ENCODE measurements at places on chromosomes 11 and 22. TPM values are rescaled to one million over a fixed set of nuclear protein-coding genes. Genes with fewer than 3 reads are reported as not detected.

- H3K27me3 ChIP-seq: no peaks in the 10 kb centered on the region
- H3K27ac ChIP-seq: no peak overlapping the region
- H3K4me3 ChIP-seq: no peak overlapping the region
- H3K4me1 ChIP-seq: no peaks in the 10 kb centered on the region
- H3K36me3 ChIP-seq: no peaks in the 10 kb centered on the region
Observed at GRCh38 chr11:15194671-15195415, 80.1 kb downstream of the INSC start.

The SPDYC gene
- total RNA-seq: not detected

The KMT5B gene
- total RNA-seq: 51.2 TPM

DNA sequence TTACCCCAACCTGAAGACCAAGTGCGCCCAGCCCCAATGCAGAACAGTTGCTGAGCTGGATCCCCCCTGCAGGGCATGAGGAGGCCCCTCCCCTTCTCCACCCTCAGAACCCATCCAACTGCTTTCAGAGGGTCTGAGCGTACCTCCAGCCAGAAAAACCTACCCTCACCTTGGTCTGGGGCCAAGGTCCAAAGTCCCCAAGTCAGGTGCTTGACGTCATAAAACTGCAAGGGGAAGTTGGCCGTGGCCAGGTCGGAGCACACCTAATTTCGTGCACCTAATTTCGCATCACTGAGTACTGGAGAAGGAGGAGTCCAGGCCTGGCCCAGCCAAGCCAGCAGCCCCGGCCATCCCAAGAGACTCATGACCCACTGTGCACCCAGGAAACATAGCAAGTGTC, 289.8 kb downstream of the CTTN start:
- no peaks in the 10 kb centered on the region for H3K4me1 ChIP-seq
- no peak overlapping the region for H3K27ac ChIP-seq
- H3K27me3 ChIP-seq: no peaks in the 10 kb centered on the region
- H3K36me3 ChIP-seq: no peaks in the 10 kb centered on the region

DNA sequence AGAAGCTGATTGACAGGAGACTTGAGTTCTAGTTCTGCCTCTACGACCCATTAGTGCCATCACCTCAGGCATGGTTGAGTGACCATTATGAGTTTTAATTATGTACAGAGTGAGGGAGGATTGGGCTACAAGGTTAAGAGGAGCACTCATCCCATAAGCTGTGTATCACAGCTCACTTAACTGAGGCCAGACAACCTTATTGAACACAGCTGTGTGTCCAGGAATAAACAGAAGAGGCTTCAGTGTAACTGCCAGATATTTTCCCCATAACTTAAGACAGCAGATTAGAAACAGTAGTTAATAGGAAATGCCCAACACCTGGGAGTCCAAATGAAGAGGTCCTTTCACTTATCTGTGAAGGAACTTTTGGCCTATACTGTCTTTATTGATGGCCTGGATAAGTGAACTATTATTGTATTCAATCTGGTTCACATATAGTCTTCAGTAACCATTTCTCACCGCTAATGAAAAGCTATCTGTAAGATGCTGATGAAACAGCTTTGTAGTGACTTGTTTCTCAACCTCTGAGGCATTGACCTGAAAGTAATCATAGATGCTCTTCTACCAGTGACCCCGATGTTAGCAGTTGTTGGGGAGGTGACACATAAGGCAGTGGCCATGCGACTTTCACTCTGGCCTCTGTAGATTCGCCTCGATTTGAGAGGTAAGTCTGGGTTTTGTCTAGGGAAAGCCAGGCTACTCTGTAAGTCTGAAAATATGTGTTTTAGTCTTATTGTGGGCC, 41.7 kb downstream of the YAP1 start:
- no peaks in the 10 kb centered on the region for H3K27me3 ChIP-seq
- no peak for DNase-seq
- H3K4me3 ChIP-seq: no peak overlapping the region

GRCh38 chr11:64864135-64864472, 14.3 kb downstream of the EHD1 start:
- peaks cover 10% of the 10 kb centered on the region for H3K36me3 ChIP-seq
- DNase-seq: no peak
- H3K4me3 ChIP-seq: no peak overlapping the region
- H3K4me1 ChIP-seq: peaks cover 61% of the 10 kb centered on the region
- H3K27ac ChIP-seq: peak overlapping the region; percentile 86

- no peaks in the 10 kb centered on the region for H3K36me3 ChIP-seq
- no peaks in the 10 kb centered on the region for H3K4me1 ChIP-seq
Observed at GRCh38 chr11:69704508-69705253, 859 bp upstream of the FGF19 start.

The PTGDR2 gene
- total RNA-seq: 0.27 TPM

GRCh38 chr11:111305876-111306275, 7.5 kb downstream of the POU2AF3 start:
- no peak for DNase-seq
- no peaks in the 10 kb centered on the region for H3K27me3 ChIP-seq
- H3K4me3 ChIP-seq: no peak overlapping the region
- H3K27ac ChIP-seq: no peak overlapping the region

GRCh38 chr11:12204506-12204905, 94.1 kb downstream of the MICAL2 start:
- H3K36me3 ChIP-seq: no peaks in the 10 kb centered on the region
- DNase-seq: no peak
- H3K4me3 ChIP-seq: no peak overlapping the region
- H3K4me1 ChIP-seq: peaks cover 13% of the 10 kb centered on the region

The CD248 gene
- total RNA-seq: 11.1 TPM

The BATF2 gene
- 7.6 TPM for total RNA-seq

The TEAD1 gene
- 47.1 TPM for total RNA-seq

- no peak for DNase-seq
- no peak overlapping the region for H3K4me3 ChIP-seq
- no peaks in the 10 kb centered on the region for H3K36me3 ChIP-seq
- no peak overlapping the region for H3K27ac ChIP-seq
Observed at GRCh38 chr11:19790831-19791552, 78.4 kb downstream of the NAV2 start.

The SORL1 gene
- 16.5 TPM for total RNA-seq

- DNase-seq: no peak
- no peaks in the 10 kb centered on the region for H3K36me3 ChIP-seq
- H3K4me3 ChIP-seq: no peak overlapping the region
- no peak overlapping the region for H3K27ac ChIP-seq
Observed at GRCh38 chr11:67491276-67492068, 8.6 kb downstream of the AIP start.

The CLP1 gene
- total RNA-seq: 21.1 TPM

The SMIM35 gene
- 0.07 TPM for total RNA-seq

DNA sequence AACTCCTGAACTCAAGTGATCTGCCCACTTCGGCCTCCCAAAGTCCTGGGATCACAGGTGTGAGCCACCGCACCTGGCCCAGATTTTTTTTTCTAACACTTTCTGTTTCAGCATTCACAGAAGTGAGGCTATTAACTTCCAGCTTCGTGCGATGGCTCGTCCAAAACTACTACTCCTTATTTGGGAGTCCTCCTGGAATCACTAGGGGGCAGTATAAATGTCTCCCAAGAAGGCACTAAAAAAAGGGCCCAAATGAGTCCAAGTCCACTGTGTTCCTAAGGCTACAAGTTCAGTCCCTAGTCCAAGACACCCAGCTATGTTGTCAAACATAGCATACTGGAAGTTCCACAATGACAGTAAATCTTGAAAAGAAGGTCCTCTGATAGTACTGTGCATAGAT, 63.2 kb upstream of the BIRC3 start:
- no peaks in the 10 kb centered on the region for H3K27me3 ChIP-seq
- H3K27ac ChIP-seq: no peak overlapping the region
- DNase-seq: no peak
- no peaks in the 10 kb centered on the region for H3K4me1 ChIP-seq

The OR6M1 gene
- total RNA-seq: not detected

DNA sequence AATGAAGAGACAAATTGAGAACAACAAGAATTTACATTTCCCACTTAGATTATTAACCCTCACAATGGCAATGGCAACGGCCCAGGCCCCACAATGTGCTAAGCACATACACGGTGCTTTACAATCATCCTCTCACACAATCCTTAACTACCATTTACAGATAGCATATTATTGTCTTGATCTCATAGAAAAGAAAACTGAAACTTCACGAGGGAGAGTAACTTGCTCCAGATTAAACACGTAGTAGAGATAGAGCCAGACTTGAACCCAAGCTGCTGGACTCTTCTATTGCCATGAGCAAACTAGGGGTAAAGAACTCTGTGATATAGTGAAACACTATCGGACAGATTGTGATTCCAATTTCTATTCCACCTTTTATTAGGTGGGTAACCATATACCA, 665.1 kb downstream of the DLG2 start:
- H3K4me1 ChIP-seq: no peaks in the 10 kb centered on the region
- DNase-seq: no peak
- H3K36me3 ChIP-seq: no peaks in the 10 kb centered on the region
- no peak overlapping the region for H3K27ac ChIP-seq
- H3K4me3 ChIP-seq: no peak overlapping the region
- H3K27me3 ChIP-seq: no peaks in the 10 kb centered on the region

DNA sequence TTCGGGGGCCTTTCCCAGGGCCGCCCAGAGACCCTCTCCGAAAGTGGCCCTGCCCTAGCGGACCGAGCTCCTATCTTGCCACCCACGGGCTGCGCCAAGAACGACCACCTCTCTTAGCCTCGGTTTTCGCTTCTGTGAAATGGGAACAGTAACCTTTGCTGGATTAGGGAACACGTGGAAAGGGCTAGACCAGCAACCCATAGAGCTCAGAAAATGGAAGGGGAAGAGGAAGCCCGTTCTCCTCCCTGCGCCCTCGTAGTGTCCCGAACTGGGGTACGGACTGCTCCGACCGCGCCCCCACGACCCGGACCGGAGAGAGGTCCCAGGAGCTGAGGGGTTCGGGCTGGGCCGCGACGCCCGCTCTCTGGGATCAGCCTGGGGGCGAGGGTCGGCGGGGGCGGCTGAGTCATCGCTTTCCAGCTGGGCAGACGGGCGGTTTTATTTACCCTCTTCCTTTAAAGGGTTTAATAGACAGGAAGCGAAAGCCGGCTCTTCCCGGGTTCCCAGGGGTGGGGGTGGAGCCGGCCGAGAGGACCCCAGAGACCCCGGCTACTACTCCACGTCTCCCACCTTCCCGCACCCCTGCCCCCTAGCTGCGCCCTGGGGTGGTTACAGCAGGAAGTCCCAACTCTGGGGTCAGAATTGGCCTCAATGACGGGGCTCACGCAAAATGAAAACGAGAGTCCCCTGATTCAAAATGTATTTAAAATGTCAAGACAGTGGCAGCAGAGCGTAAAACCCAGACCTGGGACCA, 907 bp upstream of the PHLDA2 start:
- peaks cover 16% of the 10 kb centered on the region for H3K4me1 ChIP-seq
- peak overlapping the region; percentile 5 for H3K27ac ChIP-seq
- no peak for DNase-seq
- no peaks in the 10 kb centered on the region for H3K36me3 ChIP-seq
- no peak overlapping the region for H3K4me3 ChIP-seq
- H3K27me3 ChIP-seq: peaks cover 11% of the 10 kb centered on the region

- H3K4me3 ChIP-seq: no peak overlapping the region
- H3K4me1 ChIP-seq: peaks cover 15% of the 10 kb centered on the region
- H3K27ac ChIP-seq: no peak overlapping the region
- H3K27me3 ChIP-seq: no peaks in the 10 kb centered on the region
Observed at GRCh38 chr11:84240847-84241246, 954.7 kb upstream of the CCDC90B start.

The EFCAB6 gene
- total RNA-seq: 4.8 TPM

GRCh38 chr11:11780858-11781257, 60.9 kb upstream of the USP47 start:
- no peaks in the 10 kb centered on the region for H3K4me1 ChIP-seq
- H3K36me3 ChIP-seq: no peaks in the 10 kb centered on the region
- H3K27ac ChIP-seq: no peak overlapping the region

- no peak overlapping the region for H3K4me3 ChIP-seq
- H3K27ac ChIP-seq: no peak overlapping the region
- no peaks in the 10 kb centered on the region for H3K27me3 ChIP-seq
- H3K36me3 ChIP-seq: peaks cover 14% of the 10 kb centered on the region
- DNase-seq: no peak
Observed at GRCh38 chr11:76455331-76455730, 10.5 kb downstream of the EMSY start.

The UPK2 gene
- not detected for total RNA-seq

The MUC5B gene
- 0.95 TPM for total RNA-seq

- DNase-seq: no peak
- H3K27ac ChIP-seq: peak overlapping the region; percentile 71
- no peaks in the 10 kb centered on the region for H3K36me3 ChIP-seq
- H3K27me3 ChIP-seq: no peaks in the 10 kb centered on the region
Observed at GRCh38 chr11:61370349-61371005, 8.3 kb downstream of the TMEM138 start.

The SCGB1C1 gene
- total RNA-seq: not detected

GRCh38 chr11:104968856-104969776, 742 bp upstream of the CASP4 start:
- peaks cover 20% of the 10 kb centered on the region for H3K4me1 ChIP-seq
- no peaks in the 10 kb centered on the region for H3K27me3 ChIP-seq
- H3K4me3 ChIP-seq: peak overlapping the region; percentile 38
- peak; percentile 44 for DNase-seq
- H3K27ac ChIP-seq: peak overlapping the region; percentile 82

DNA sequence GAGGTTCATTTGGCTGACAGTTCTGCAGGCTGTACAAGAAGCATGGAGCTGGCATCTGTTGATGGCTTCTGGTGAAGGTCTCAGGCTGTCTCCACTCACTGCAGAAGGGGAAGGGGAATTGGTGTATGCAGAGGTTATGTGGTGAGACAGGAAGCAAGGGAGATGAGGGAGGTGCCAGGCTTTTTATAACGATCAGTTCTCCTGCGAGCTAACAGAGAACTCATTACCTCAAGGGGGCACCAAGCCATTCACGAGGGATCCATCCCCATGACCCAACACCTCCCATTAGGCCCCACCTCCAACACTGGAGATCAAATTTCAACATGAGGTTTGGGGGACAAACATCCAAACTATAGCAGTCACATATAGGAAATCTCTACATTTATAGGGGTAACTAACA, 38.7 kb upstream of the E2F8 start:
- H3K4me3 ChIP-seq: no peak overlapping the region
- no peak for DNase-seq
- H3K27ac ChIP-seq: no peak overlapping the region
- no peaks in the 10 kb centered on the region for H3K4me1 ChIP-seq
- no peaks in the 10 kb centered on the region for H3K36me3 ChIP-seq

GRCh38 chr22:25694196-25694907, 47.6 kb upstream of the MYO18B start:
- no peaks in the 10 kb centered on the region for H3K36me3 ChIP-seq
- DNase-seq: no peak
- H3K4me1 ChIP-seq: peaks cover 6% of the 10 kb centered on the region
- H3K27me3 ChIP-seq: no peaks in the 10 kb centered on the region

DNA sequence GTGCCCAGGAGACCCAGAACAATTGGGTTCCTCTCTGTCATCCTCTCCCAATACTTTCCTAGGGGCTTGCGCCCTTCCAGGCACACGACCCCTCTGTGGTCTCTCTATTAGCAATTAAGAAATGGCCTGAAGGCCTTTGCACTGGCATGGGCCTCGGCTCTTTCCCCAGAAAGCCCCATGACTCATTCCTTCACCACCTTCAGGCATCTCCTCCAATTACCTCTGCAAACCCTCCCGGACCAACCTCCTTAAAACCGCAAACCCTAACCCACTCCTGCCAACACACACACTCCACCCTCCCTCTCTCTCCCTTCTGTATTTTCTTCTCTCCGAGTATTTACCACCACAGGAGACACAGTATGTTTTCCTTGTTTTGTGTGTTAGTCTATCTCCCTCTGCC, 36.7 kb downstream of the LARGE1 start:
- H3K4me1 ChIP-seq: peaks cover 8% of the 10 kb centered on the region
- no peak for DNase-seq
- H3K27me3 ChIP-seq: no peaks in the 10 kb centered on the region
- H3K36me3 ChIP-seq: no peaks in the 10 kb centered on the region
- H3K27ac ChIP-seq: no peak overlapping the region
- H3K4me3 ChIP-seq: no peak overlapping the region

GRCh38 chr11:117195258-117195657, 3.9 kb upstream of the TAGLN start:
- no peak for DNase-seq
- H3K27me3 ChIP-seq: no peaks in the 10 kb centered on the region
- no peaks in the 10 kb centered on the region for H3K4me1 ChIP-seq
- H3K36me3 ChIP-seq: no peaks in the 10 kb centered on the region
- H3K27ac ChIP-seq: no peak overlapping the region

All from adrenal gland (tissue), 19 donors.